ENCODE measurements at places on chromosomes 2 and 18. TPM values are rescaled to one million over a fixed set of nuclear protein-coding genes. Genes with fewer than 3 reads are reported as not detected.

Gene MLPH
- 9.9 TPM for total RNA-seq

Gene MSTN
- not detected for total RNA-seq

Gene GYPC
- total RNA-seq, result 7.7 TPM

Gene CIB4
- total RNA-seq, result not detected

Gene C2orf78
- total RNA-seq, result not detected

Gene TCF7L1
- 0.64 TPM for total RNA-seq

Gene FOXI3
- total RNA-seq, result not detected
